Camera-type eye (tissue), 1 donor: ENCODE measurements at places on chromosomes 5 and 9. TPM values are rescaled to one million over a fixed set of nuclear protein-coding genes. Genes with fewer than 3 reads are reported as not detected.

Gene SERF1A
- 27.3 TPM for total RNA-seq

Gene PCDHGB1
- total RNA-seq = 10.9 TPM

Gene DDX46
- 69.4 TPM for total RNA-seq

Gene PCDHB4
- total RNA-seq = 4.5 TPM

Gene OR1Q1
- total RNA-seq = not detected

Gene DMRT3
- total RNA-seq = 0.22 TPM

Gene PRDM9
- total RNA-seq = not detected

Gene PPP2R2B
- total RNA-seq = 32.9 TPM

Gene OR13C4
- total RNA-seq = not detected

Gene PCDHGA11
- 19.0 TPM for total RNA-seq

Gene ADAMTS19
- total RNA-seq = 36.0 TPM

Gene OGN
- total RNA-seq = 296 TPM

Gene YTHDC2
- 65.1 TPM for total RNA-seq

Gene ZBED3
- total RNA-seq = 7.3 TPM

Gene PAEP
- not detected for total RNA-seq

Gene DROSHA
- total RNA-seq = 113 TPM

Gene GLRA1
- total RNA-seq = 1.4 TPM

Gene CARTPT
- total RNA-seq = not detected
